ENCODE measurements at places on chromosomes 1 and 21. TPM values are rescaled to one million over a fixed set of nuclear protein-coding genes. Genes with fewer than 3 reads are reported as not detected.

HPCAL4 gene
- total RNA-seq, result under 0.01 TPM

HENMT1 gene
- 3.6 TPM for total RNA-seq

OR6K3 gene
- total RNA-seq, result not detected

PRELP gene
- total RNA-seq, result 0.46 TPM

CELA2A gene
- total RNA-seq, result not detected
